ENCODE measurements at places on chromosomes 1 and 21.

DNA sequence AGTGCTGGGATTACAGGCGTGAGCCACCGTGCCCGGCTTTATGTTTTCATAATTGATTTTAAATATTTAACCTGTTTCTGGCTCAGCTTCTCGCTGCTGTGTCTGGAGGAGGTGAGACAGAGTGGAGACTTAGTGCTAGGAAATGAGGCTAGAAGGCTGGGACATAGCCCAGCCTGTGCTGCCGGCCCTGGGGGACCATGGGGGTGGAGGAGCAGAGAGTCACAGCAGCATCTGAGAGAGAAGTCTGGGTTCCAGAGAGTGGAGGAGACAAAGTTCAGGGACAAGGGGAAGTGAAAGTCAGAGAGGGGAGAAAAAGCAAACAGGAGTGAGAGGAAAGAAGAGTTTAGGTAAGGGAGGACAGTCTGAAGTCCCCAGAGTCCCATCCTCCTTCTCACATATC is 71.9 kb downstream of the LHX9 start:
- no peak for DNase-seq

DNA sequence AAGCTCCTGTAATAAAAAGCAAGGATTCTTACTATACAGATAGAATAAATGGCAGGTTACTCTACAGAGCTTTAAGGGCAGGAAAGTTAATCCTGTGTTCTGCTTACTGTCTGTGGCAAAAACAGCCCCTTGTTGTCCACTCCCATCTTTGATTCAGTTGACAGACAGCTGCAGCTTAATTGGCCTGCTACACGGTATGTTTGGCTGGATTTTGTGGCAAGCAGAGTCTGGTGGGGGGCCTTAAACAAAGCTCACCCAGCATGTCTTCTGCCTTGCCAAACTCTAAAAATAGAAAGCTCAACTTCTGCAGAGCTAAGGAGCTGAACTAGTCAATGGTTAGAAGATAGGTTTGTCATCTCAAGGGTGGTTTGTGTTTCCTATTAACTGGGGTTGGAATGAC is 407.2 kb downstream of the HLX start:
- no peak for DNase-seq

GRCh38 chr1:97396463-97396862 is 524.4 kb downstream of the DPYD start:
- DNase-seq: no peak

- no peak for DNase-seq
Measured at GRCh38 chr1:176692431-176692830, 229.5 kb downstream of the PAPPA2 start.

GRCh38 chr1:192732787-192733186 is 76.1 kb upstream of the RGS2 start:
- DNase-seq: no peak
